ENCODE measurements at places on chromosomes 2 and 18.

GRCh38 chr2:96204836-96205624 lies 3.6 kb downstream of the STARD7 start:
- DNase-seq: no peak

DNA sequence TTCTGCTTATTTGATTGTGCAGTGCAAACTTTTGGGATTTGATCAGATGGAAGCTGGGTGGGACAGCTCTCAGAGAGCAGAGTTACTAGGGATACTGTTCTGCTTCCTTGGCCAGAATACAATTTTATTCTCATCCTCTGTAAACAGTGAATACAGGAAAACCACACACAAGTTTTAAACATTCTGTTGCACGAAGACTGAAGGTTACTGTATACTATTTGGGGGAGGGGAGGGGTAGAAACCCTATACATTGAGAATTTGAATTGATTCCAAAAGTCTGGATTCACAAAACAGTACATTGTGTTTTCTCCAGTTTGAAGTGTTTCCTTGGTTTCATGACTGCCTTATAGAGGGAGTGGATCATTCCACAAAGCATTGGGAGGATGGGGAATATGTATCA lies 149.9 kb downstream of the SETBP1 start:
- no peak for DNase-seq

GRCh38 chr2:84539729-84540128 lies 23.4 kb downstream of the DNAH6 start:
- no peak for DNase-seq

DNA sequence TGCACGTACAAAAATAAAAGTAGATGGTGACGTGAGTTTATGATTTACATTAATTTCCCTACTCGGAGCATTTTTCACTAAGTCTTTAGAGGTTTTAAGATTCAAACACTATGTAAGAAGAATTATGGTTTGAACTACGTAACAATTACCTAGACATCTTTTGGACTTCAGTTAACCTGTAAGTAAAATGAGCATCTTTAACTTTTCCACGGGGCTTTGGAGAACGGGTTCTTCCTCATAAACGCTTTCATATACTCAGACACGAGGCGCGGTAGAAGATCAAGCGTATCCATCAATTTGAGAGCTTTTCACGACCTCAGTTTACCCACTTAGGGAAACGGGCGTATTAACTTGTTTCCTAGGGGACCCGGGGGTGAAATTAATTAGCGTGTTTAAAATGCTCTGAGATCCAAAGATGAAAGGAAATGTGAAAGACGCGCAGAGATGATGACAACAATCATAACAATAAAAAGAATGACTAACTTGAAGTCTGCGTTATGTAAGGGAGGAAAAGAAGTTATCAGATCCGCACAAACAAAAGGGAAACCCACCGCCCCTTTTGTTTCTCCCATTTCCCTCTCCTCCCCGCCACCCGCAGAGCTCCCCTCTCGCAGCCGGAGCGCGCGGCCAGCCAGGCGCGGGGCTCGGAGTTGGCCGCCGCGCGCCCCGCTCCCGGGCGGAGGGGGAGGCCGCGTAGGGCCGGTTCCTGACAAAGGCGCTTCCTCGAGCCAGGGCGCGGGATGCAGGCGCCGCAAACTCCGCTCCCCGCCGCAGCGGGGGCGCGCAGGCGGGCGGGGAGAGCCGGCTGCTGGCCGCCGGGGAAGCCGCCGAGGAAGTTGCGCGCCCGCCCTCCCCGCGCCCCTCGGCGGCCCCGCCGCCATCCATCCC lies 807 bp downstream of the PELI1 start:
- peak; percentile 1 for DNase-seq

GRCh38 chr18:62018034-62018758 lies 125.4 kb upstream of the RNF152 start:
- no peak for DNase-seq

GRCh38 chr18:62928326-62928725 lies 213.0 kb downstream of the PHLPP1 start:
- DNase-seq: no peak

- no peak for DNase-seq
These were observed 69.8 kb upstream of the SCN7A start for GRCh38 chr2:166563894-166564293.

DNA sequence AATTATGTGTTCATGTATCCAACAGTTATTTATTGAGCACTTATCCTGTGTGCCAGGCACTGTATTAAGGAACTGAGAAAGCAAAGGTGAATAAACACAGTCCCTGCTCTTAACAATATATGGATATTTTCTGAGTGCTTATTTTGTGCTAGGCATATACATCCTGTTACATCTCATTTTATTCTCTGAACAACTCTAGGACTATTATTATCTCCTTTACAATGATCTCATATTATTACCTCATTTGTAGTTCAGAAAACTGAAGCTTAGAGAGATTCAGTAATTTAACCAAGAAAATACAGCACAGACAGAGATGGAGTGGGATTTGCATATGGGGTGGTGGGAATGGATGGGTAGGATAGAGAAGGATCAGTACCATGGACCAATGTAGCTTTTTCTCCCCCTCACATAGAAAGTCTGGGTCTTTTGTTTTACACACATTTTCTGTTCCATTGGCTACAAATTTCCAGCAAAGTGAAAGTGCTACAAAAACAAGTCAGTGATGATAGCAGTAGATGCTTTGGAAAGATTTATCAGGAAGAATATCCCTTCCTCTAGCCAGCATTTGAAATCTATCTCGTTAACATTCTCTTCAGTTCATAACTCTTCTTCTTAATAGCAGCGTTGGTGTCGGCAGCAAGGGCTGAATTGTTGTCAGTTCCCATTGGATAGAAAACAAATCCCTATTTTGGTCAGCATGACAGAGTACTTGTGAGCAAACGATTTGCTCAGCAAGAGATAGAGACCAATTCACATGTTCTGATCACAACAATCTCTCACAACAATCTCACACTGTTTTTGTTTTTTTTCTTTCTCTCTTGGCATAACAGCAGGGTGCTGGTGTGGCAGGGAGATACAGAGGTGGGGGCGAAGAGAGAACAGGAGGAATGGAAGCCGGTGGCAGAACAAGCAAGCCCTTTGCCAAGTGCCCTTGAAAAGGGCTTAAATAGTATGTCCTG lies 102.2 kb upstream of the KCTD1 start:
- DNase-seq: no peak

DNA sequence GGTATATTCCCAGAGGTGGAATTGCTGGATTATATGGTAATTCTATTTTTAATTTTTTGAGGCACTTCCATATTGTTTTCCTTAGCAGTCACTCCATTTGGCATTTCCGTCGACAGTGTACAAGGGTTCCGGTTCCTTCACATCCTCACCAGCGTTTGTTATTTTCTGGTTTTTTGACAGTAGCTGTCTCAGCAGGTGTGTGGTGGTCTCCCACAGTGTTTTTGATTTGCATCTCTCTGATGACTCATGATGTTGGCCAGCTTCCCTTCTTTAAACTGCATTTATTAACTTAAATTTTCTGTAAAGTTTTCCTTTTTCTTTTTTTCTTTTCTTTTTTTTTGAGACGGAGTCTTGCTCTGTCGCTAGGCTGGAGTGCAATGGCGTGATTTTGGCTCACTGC lies 19.7 kb downstream of the SH3BP4 start:
- DNase-seq: no peak

DNA sequence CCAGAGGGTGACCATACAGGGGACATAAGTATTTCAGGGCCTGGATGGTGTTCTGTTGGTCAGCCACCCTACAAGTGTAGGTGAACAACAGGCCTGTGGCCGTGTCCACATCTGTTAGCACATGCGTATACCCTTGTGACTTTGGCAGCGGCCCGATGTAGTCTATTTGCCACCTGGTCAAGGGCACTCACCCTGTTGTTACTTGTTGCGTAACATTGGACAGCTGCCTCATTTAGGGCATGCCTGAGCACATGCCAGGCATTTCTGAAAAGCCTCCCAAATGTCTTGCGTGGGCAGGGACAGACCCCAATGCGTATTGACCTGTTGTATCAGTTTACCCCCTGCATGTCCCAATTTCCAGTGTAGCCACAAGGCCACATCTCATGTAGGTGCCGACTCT lies 235.0 kb downstream of the MBD5 start:
- DNase-seq: no peak

DNA sequence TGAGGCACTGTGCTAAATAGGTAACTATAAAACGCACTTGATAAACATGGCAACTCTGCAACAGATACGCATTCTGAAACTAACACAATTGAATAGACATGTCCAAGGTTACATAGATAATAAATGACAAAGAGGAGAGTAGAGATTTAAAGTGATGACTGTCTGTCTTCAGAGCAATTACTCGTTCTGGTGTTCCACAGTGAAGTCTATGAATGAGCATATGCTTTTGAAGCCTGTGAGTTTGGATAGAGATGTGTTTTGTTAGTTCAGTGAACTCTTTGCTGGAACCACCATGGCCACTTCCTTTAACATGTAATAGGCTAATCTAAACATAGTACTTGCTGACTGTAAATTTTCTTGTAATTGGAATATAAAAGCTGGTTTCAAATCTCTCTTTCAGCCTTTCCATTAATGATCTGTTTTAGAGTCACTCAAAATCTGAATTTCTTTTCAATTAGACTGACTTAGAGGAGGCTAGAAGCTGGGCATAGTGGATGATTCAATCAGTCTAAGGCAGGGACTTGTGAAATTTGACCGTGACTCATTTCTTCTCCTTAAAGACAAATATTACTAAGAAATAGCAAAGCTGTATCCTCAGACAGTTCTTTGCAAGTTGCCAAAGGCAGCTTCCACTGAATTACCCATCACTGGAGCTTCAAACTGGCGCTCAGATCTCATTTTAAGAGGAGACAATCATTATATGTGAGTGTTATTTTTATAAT lies 1130.1 kb upstream of the CELF4 start:
- no peak for DNase-seq

DNA sequence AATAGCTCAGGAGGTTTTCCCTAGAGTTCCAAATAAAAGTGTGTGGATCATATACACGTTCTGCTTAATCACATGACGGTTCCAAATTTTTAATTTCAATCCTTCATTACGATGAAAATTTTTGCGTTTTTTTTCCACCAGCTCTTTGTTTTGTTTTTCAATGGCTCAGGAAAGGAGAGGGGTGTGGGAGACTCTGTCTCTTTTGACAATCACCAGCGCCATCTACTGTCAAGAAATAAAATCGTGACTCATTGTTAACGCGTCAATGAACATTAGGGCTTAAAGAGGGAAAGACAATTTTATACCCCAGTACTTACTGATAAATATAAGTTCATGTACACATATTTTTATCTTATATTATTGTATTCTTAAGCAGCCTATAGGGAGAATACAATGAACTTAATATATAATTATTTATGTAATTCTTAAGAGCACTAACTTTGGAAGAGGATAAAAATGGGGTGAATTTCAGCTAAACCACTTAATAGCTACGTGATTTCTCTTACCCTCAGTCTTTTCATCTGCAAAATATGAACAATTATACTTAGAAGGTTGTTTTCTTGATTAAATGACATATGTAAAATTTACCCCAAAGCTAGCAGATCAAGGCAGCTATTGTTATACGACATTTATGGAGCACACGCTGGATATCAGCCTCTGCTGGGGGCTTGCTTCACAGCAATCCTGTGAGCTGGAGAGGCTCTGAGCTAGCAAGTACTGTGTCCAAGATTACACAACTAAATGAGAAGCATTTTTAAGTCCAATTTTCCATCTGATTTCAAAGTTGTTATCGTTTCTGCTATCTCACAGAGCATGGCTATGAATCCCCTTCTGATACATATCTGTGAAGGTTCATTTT lies 47.4 kb upstream of the RMDN2 start:
- DNase-seq: no peak

GRCh38 chr18:46152808-46153617 lies 48.8 kb downstream of the HAUS1 start:
- DNase-seq: no peak

- no peak for DNase-seq
These were observed 218.7 kb downstream of the SLC4A10 start for GRCh38 chr2:161842736-161843433.

GRCh38 chr2:66494708-66495107 lies 59.8 kb downstream of the MEIS1 start:
- no peak for DNase-seq

DNA sequence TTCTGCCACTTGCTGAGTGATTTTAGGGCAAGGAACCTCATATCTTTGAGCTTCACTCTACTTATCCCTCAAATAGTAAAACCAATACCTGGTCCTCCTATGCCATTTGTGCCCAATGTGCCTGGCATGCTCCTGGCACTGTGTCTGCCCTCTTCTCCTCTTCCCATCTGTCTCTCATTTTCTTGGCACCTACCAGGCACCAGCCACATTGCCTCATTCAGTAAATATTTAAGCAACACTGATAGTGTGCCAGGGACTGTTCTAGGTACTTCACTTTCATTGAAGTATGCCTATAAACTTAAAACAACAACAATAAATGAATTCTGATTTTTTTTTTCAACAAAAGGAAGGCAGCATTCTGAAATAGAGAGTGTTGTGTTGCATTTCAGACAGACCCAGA lies 15.1 kb upstream of the BOD1L2 start:
- DNase-seq: no peak

DNA sequence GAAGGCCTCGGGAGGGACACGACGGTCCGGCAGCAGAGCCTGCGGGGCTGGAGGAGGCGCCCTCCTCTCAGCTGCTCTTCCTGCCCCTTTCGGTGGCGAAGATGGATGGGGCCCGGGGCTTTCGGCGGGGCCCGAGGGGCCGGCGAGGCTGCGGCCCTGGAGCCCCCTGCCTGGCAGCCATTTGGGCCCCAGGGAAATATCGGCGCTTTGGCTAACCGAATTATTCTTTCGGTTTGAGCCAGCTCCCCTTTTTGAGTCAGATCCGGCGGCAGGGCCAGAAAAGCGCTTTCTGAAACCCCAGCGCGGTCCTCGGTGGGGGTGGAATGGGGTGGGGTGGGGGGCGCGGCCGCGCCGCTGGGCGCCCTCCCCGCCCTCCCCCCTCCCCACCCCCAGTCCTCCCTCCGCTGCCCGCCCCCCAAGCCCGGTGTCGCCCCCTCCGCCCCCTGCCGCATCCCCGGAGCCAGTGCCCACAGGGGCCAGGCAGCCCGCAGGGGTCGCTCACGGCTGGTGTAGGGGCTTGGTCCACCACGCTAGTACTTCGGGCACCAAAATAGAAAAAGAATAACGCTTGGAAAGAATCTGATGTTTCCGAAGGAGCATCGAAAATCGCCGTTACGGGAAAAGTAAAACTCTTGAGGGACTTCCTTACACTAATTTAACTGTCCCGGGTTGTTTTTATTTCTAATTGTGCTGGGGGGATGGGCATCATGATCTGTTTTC lies 9.1 kb upstream of the ARID5A start:
- DNase-seq: peak; percentile 48

DNA sequence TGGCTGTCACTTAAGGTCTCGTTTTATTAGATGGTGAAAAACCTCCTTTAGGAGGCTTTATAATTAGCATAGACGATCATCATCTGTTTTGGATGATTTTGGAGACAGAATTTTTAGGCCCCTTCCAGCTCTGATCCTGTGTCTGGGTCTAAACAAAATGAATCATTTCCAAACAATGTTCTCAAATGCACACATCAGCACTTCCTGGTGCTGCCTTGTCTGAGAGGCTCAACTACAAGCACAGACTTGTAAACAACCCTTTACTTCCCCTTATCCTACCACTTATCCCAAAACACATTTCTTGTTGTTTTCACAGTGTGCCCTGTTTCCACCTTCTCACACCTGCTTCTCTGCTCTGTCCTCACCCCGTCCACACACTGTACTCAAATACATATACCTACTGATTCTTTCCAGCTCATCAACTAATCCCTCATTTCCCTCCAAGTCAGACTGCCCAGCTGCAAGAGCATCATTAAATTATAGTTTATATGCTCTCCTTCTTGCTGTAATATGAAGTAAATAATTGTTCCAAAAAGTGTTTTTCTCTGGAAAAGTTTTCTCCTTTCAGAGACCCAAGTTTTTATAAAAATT lies 71.2 kb upstream of the COL3A1 start:
- no peak for DNase-seq

- no peak for DNase-seq
These were observed 10.5 kb downstream of the TM4SF20 start for GRCh38 chr2:227368574-227368973.

GRCh38 chr2:27085673-27086089 lies 891 bp upstream of the KHK start:
- no peak for DNase-seq
